Stimulated activated CD8-positive, alpha-beta memory T cell treated with anti-CD3 and anti-CD28 coated beads, Interleukin-15, amount 100 ng/mL, for 1 hour (primary cell): ENCODE measurements at places on chromosomes 13 and 19.

GRCh38 chr19:53971673-53972072 is 8.9 kb downstream of the CACNG8 start:
- DNase-seq: no peak

GRCh38 chr19:47714339-47714738 is 1.1 kb downstream of the EHD2 start:
- DNase-seq: no peak

DNA sequence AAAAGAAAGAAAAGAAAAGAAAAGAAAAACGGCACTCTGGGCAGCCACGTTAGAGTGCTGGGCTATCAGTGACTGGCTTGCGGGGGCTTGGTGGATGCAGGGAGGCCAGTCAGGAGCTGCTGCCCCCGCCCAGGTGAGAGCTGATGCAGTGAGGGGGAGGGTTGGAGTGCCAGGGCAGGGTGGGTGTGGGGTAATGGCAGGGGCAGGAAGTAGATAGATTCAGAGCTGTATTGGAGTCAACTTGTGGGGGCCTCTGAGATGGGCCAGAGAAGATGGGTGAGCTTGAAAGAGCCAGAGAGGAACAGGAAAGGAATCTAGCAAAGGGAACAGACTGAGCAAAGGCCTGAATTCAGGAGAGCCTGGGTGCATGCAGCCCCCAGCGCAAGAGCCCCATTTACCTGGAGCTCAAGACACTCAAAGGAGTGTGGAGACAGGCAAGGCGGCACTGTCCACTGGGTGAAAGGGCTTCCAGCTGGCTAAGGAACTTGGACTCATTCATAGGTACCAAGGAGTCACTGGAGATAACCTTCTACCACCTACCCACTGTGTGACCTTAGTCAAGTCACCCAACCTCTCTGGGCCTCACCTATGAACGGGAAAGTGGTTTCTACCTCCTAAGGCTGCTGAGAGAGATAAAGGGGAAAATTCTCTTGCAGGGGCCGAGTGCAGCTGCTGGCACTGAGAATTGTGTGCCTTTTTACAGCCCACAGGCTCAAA is 20.2 kb downstream of the VSTM2B start:
- DNase-seq: no peak

DNA sequence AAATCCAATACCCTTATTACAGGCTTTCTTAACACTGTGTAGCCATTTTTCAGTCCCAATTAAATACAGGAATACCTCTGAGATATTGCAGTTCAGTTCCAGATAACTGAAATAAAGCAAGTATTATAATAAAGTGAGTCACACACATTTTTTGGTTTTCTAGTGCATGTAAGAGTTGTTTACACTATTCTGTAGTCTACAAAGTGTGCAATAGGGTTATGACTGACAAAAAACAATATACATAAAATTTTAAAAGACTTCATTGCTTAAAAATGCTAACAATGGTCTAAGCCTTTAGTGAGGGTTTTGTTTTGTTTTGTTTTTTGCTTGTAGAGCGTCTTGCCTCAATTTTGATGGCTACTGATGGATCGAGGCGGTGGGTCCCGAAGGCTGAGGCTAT is 434.4 kb upstream of the NBEA start:
- DNase-seq: no peak

- no peak for DNase-seq
These were observed 19.9 kb downstream of the CEBPG start for GRCh38 chr19:33393286-33394005.

DNA sequence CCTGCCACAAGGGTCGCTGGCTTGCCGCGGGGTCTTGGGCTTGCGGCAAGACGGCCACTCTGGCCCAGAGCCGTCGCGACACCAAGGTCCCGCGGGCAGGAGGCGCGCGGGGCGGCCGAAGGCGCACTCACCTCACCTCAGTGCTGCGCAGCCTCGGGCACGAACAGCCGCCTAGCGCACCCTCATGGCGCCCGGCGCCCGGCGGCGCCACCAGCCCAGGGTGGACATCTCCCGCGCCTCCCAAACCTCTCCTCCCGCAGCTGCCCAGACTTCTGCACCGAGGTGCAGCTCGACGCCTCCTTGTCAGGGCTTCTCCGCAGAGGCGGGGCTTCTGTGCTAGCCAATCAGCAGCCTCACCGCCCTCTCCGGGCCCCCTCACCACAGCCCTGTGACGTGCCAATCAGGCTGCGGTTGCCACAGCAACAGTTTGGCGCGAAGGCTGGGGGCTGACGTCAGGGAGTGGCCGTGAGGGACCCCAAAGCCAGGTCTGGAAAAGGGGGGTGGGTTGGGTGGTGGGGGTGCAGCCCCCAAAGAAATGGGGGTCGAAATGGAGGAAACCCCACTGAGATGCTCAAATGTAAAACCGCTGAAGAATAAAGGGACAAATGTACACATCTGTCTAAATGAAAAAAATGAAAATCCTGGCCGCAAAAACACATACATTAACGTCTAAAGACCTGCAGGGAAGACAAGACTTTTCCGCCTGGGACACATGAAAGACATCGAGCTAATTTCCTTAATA is at the start of the genes PEG3 and ZIM2:
PEG3 (minus strand) TSS at position 276 of the 742 bp plus-strand sequence. CDS start 16,071 bp downstream, outside the sequence.
ZIM2 (minus strand) TSS at position 276 of the 742 bp plus-strand sequence. CDS start 16,449 bp downstream, outside the sequence.
- no peak for DNase-seq

- no peak for DNase-seq
These were observed 81.3 kb downstream of the URI1 start for GRCh38 chr19:30023330-30023729.

- no peak for DNase-seq
These were observed 8.9 kb downstream of the AP1M1 start for GRCh38 chr19:16206637-16207036.

DNA sequence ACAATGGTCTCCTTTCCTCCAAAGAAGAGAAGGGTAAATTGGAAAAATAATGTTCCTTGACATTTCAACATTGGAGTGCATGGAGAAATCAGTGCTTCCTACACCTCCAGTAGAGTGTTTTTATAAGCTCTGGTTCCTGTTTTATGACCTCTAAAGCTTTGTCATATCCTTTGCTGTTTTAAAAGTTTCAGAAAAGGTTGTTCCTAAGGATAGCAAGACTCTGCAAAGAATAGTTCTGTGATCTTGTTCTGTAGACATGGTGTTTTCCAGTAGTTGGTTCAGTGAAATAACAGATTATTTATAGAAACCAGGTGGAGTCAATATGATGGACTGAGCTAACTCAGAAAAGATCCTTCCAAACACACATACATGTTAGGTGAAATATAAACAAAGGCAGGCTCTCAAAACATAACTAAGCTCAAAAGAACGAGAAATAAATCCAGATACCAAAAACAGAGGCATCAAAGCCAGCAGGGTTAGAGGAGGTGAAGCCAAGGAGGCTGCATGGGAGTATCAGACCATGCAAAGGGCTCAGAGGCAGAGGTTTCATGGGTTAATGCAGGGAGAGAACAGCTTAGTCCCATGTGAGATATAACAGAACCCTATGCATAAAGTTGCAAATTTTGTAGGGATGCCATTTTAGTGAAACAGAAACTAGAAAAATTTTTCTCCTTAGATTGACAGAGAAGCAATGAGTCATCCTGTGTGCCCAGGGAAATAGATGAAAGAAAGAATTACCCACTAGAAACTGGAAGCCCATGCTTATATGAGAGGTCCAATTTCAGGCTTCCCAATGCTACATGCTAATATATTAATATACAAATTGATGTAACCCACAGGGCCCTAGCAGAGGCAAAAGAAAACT is 44.3 kb downstream of the SHISA2 start:
- no peak for DNase-seq

DNA sequence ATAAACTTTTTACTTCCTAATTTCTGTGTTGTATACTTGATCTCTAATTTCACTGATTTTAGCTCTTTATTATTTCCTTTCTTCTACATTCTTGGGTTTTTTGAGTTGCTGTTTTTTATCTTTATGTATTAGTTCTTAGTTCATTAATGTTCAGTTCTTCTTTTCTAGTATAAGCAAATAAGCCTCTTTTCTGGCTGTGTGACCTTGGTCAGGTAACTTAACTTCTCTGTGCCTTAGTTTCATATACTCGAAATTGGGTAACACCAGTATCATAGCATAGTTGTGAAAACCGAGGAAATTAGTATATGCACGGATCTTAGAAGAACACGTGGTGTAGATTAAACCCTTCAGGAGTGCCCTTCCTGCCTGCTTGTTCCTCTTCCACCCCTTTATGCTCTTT is 130.2 kb upstream of the C1QTNF9B start:
- no peak for DNase-seq

DNA sequence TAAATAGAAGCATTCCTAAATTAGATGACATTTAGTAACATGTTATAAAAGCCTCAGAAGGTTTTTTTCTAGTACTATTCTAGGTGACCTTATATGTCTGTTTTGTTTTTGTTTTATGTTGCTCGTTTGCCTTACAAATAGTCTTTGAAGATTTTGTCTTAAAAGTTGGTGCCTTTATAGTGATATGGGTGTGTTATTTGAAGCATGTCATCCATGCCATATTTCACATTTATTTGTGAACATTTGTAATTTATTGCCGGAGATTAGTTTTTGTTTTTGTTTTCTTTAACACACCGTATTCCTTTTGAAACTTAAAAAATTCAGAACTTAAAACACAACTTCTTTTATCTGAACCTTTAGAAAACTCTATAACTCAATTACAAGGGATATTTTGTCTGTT is 422.8 kb upstream of the PCDH9 start:
- DNase-seq: no peak

DNA sequence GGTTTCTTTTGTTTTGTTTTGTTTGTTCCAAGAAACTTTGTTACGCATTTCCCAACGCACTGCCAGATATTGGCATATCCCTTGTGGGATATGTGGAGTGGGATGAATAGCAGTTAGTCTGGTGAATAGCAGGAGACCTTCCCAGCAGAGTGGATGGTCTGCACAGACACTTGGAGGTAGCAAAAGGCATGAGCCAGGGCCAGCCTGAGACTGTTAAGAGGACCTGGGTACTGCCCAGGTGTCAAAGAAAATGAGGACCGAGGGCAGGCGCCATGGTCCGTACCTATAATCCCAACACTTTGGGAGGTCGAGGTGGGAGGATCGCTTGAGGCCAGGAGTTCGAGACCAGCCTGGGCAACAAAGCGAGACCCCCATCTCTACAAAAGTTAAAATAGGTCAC is 13.5 kb upstream of the PDCD5 start:
- no peak for DNase-seq

DNA sequence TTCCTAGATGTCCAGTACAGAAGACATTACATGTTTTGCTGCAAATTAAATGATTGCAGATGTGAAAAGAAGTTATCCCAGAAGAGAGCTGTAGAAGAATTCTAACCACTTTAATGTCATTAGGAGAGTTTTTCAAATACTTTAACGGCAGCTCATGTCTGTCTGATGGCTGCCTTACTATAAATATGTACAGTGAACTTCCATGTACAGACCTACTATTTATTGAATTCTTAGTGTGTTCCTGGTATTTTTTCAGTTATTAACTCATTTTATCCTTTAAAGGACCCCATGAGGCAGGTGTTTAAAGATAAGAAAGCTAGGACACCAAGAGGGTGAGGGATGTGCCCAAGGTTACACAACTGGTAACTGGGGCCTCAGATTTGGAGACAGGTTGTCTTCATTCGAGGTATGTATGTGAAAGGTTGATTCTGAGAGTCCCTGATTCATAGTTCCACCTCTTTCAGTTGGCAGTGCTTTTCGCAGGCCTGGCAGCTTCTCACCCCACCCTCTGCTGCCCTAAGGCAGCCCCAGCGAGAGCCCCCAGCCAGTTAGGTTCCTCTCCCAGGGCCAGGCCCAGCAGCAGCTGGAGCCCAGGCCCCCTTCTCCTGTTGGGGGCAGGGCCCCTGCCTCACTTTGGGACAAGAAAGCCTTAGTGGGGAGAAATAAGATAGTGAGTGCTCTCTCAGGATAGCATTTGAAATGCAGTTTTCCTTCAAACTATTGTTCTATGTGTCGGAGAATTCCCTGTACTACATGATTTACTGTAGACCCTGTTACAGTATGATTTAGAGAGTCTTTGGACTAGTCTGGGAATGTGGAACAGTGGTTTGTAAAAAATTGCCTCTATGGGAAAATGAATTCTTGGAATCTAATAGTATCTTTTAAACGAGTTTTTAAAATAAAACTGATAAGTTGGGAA is 67.7 kb upstream of the TEX29 start:
- no peak for DNase-seq

- DNase-seq: no peak
These were observed 782 bp downstream of the EPN1 start for GRCh38 chr19:55675661-55676354.

- no peak for DNase-seq
These were observed 122.4 kb downstream of the AKAP11 start for GRCh38 chr13:42394361-42394708.

- no peak for DNase-seq
These were observed 1.1 kb downstream of the ZNF600 start for GRCh38 chr19:52785506-52785905.

DNA sequence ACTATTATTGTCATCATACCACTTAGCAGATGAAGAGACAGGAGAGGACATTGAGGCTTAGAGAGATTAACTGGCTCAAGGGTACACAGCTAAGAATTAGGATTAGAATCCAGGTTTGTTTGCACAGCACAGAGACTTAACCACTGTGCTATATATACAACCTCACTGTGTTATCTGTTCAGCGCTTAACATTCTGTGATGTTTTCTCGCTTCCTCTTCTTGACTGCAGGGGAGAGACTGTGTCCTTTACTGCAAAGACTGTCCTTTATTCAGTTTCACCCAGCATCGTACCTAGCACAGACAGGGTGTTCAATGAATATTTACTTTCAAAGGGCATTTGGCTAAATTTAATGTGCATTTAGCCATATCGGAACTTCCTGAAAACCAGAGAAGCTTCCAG is 54.9 kb upstream of the PCDH8 start:
- no peak for DNase-seq

- DNase-seq: no peak
These were observed 88.5 kb upstream of the SIAH3 start for GRCh38 chr13:45940061-45940460.

- DNase-seq: no peak
These were observed 104.2 kb downstream of the ITGBL1 start for GRCh38 chr13:101556676-101557123.

DNA sequence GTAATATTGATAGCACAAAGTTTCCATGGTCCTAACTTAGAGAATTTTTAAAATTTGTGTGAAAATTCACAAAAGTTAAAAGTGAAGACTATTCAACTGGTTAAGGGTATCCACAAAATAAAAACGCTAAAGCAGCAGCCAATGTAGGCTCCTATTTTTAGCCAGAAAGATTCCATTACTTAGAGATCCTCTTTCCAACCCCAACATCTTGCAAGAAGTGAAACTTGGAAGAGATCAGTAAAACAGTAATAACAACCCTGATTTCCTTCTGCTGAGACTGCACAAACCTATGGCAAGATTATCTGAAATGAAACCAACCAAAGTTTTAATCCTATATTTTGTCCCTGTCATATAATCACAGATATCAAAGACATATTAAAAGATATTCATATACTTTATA is 8.5 kb downstream of the TBC1D4 start:
- DNase-seq: no peak

DNA sequence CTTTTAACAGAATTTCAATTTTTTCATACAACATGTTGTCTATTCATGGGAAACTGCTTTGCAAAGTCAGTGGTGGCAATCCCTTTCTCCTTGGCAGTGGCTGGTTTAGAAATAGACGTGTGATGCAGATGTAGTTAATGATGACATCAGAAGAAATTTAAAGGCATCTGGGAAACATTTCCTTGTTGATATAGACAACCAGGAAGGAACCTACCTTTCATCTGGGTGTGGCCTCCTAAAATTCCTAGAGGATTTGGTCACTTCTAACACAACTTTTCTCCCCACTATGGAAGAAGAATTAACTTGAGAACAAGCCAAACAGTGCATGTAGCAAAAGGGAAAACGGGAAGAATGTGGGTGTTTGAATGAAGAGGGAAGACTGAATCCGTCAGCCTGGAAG is 102.8 kb downstream of the EFNB2 start:
- no peak for DNase-seq

GRCh38 chr19:38204728-38205127 is 19.3 kb downstream of the DPF1 start:
- DNase-seq: no peak
